ENCODE measurements at places on chromosomes 5 and 9.

DNA sequence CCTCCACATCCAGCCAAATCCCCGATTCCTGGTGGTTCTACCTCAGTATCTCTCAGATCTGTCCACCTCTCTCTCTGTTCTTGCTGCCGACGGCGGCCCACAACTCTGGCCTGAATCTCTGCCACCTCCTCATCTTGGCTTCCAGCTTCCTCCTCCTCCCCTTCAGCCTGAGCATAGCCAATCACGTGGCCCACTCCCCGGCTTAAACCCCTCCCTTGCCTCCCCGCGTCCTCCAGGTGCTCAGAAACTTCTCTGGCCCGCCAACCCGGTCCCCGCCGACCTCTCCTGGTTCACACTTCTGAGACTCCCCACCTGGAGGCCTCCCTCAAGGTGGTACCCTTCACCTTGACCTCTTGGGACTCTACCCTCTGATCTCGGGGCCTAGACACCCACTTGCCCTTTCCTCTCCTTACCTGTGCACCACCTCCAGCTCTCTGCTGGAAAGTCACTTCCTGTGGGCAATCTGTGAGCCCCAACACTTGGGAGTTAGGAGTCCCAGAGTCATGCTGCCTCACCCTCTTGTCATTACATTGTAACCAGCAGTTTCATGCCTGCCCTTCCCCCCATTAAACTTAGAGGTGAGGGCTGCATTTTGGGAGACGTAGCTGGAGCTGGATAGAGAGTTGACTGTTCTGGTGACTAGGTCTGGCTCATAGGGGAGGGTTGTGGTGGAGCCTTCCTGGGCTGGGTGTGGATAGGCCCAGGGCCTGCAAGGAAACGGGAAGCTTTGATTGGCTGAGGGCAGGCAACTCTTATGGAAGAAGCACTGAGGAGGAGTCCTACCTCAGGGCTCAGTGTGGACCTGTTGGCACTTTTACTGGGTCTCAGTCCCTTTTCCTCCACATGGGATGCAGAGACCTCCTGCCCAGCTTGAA lies 4.5 kb upstream of the SET start:
- DNase-seq: peak; percentile 90

- no peak for DNase-seq
These were observed 550 bp downstream of the IFNE start for GRCh38 chr9:21481470-21482056.

- DNase-seq: peak; percentile 25
These were observed 54.7 kb downstream of the IRX1 start for GRCh38 chr5:3650320-3650719.

DNA sequence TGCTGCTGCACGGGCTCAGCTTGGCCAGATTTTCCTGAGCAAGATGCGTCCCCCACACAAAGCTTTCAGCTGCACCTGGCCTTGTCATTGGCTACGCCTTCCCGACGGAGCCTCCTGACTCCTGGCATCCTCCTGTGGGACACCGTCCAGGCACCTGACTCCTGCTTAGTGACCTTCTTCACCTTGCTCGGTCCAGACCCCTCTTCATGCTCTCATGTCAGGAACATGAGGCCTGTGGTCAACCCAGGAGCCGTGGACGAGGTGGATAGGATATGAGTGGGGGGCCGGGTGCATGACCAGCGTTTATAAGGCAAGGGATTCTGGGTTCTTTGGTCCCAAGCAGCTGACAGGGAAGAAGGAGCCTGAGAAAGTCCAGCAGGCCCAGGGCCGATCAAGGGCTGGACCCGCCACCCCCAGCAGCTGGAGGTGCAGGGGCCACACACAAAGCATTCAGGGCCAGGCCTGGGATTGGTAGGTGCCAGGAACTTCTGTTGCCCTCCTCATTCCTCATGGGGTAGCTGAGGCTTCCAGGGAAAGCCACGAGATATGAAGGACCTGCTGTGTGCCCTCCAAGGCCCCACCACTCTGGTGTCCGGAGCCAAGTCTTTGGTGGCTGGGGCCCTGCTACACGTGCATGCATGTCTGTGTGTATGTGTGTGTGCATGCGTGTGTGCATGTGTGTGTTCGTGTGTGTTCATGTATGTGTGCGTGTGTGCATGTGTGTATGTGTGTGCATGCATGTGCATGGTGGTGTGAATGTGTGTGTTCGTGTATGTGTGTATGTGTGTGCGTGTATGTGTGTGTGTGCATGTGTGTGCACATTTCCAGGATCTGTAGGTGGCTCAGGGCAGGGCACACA lies 34.9 kb downstream of the SLC6A3 start:
- DNase-seq: no peak

- DNase-seq: no peak
These were observed 30.6 kb downstream of the CLINT1 start for GRCh38 chr5:157828105-157828943.

DNA sequence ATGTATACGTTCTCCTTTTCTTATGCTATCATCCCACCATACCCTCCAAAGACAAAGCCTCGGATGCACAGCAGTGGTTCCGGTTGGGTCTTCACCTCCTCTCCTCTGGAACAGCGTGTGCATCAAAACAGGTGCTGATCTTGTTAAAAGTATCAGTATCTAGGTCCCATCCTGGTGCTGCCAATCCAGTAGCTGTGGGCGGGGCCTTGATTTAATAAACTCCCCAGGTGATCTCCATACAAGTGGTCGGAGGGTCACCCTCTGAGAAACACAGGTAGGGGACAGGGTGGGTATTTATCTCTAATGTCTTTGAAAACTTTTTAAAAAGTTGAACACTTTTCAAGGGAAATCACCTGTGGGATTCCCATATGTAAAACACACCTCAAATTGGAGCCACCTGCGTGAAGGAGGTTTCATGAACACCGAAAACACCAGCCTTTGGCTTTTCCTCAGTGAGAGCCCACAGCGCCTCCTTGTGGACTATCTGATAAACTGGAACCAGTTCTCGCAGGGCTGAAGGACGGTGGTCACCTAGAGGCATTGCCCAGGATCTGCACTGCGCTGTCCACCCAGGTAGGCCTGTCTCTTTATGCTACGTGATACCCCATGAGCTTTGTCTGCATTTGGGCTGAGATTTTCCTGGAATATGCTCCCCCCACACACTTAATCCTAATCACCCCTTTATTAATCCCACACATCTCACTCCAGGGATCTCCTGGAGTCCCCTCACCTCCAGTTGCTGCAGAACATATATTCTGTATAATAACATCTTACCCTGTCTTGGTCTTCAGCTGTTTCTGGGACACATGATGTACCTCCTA lies 80.5 kb upstream of the EPB41L4B start:
- DNase-seq: peak; percentile 71

GRCh38 chr5:115661101-115661500 lies 35.3 kb upstream of the TMED7 start:
- DNase-seq: no peak

GRCh38 chr5:93791518-93791972 lies 50.1 kb upstream of the POU5F2 start:
- no peak for DNase-seq

DNA sequence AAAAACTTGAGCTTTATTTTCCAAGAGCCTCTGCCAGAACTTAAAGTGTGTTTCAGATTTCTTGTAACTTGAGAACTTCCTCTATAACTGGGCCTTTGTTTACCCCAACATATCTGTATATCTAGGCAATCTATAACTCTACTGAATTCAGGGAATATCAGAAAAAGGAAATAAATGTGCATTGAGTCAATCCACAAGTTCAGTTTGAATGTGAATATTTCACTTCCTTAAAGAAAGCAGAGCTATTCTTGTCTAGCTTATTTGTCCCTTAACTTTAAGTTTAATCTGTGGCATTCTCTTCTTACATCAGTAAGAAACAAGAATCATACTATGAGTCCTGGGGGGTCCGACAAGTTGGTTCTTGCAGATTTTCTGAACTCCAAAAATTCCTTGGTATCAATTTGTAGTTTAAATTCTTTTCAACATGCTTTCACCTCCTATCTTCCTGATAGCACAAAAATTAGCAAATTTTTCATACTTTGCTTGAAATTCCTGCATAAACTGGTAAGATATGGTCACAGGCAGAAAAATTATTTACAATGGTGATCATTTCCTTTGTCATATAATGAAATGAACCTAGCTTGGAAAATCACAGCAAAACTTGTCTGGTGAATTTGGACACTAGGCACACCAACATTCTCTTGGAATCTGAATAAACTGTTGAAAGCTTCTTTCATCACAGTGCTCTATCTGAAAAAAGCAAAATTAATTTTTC lies 19.8 kb upstream of the ITGA1 start:
- no peak for DNase-seq

DNA sequence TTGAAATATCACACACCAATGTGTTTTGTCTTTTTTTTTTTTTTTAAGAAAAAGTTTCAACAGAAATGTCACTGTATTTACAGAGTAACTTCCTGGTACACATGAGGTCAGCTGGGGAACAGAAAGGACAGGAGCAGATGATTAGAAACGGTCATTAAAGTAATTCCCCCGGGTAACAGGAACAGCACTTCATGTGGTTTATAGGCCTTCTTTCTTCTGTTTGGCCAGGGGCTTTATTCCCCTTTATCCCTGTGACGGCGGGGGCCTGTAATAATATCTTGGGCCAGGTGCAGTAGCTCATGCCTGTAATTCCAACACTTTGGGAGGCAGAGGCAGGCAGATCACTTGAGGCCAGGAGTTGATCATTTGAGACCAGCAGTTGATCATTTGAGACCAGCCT lies 30.5 kb upstream of the MSH3 start:
- no peak for DNase-seq

DNA sequence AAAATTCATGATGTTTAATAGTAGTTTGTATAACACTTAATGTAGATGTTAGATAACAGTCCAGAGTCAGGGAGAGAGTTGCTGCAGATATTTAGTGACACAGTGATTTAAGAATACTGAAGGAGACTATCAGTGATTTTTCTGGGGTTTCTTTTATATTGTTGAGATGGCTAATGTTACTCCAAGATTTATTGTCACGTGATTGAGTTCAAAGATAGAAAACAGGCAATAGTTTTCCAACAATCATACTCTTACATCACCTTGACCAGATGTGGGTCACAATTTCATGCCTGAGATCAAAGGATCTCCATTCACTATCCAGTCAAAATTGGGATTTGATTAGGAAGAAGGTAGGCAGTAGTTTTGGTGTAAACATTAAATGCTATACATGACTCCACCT lies 580.0 kb upstream of the ARRDC3 start:
- no peak for DNase-seq

- DNase-seq: no peak
These were observed 392.5 kb downstream of the KDM4C start for GRCh38 chr9:7150153-7150890.

DNA sequence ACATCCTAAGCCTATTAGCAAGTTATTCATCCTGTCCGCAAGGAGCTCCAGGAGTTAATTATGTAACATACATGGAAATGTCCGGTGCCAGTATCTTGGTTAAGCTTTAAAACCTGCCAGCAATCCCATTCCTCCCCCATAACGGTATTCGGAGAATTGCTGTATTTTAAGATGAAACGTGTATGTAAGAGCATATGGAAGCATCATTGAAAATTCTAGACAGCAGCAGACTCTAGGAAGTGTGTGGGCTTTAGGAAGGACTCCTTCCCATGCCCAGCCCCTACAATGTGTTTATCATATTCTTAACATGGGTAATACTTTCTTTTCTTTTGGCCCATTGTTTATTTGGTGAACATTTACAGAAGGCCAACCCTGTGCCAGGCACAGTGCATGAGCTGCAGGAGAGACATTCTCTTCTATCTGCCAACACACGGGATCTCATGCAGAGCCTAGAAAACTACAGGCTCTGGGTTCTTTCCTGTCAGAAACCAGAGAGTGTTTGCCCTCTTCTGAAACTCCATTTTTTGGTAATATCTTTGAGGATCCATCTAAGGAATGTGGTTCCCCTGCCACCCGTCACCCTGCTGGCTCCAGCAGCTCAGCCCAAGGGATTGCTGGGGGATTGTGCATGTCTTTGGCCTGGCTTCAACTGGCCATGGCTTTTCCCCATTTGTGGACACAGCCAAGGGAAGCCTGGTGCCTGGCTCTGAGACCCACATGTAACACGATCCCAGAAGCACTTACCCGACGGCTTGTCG lies 15.1 kb downstream of the ANGPTL2 start:
- DNase-seq: no peak

DNA sequence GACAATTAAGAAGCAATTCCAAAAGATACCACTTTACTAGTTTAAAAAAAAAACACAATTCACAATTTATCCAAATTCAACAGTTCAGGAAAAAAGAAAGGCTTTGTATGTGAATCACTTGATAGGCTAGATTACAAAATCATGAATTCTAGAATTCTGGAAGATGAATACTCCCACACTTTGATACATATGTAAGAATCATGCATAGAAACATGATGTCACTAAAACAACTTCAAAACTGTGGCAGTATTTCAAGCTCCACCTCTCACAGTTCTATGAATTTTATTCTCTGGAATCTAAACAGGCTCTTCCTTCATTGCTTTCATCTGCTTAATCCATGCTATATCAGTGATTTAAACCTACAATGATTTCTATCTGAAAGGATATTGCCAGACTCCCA lies 51.0 kb downstream of the GNAQ start:
- no peak for DNase-seq

DNA sequence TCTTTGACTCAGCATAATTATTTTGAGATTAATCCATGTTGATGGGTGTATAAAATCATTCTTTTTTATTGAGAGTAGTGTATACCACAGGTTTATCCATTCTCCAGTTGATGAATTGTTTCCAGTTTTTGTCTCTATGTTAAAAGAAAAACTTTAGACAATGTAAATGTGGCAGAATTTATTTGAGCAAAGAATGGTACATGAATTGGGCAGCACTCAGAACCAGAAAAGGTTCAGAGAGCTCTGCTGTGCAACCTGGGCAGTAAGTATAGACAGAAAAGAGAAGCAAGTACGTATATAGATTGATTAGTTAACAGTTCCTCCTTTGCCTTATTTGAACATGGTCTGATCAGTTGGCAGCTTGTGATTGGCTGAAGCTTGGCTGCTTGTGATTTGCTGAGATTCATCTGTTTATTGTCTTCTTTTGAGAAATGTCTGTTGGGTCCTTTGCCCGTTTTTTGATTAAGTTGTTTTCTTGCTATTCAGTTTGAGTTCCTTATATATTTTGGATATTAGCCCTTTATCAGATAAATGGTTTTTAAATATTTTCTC lies 41.4 kb downstream of the CDC42SE2 start:
- no peak for DNase-seq

DNA sequence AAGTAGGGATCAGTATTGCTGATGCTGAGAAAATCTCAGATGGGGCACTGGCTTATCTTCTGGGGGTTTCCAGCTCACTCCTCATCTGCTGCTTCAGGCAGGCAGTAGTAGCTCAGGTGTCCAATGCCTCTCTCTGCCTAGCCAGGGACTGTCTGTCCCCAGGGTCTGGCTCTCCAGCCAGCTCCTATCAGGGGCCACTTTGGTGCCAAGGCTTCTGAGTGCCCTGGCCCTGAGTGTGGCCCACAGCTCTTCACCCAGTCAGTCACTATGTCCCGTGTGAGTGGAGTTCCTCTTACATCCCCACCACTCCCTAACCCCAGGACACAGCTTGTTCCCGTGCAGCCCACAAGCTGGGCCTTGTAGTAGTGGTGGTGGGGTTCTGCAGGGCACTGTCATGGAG lies 251.5 kb downstream of the HSPA4 start:
- no peak for DNase-seq

- no peak for DNase-seq
These were observed 567.9 kb downstream of the EBF1 start for GRCh38 chr5:158531860-158532259.

All from PC-9 (cell line).